SK-MEL-5 (cell line): ENCODE measurements at places on chromosomes 13 and 19. TPM values are rescaled to one million over a fixed set of nuclear protein-coding genes. Genes with fewer than 3 reads are reported as not detected.
A peak's percentile ranks its signal among the peaks of the same experiment; 100 is the strongest.

GRCh38 chr19:58218899-58219298 is 9.8 kb upstream of the ZNF544 start:
- DNase-seq: peak; percentile 38

DNA sequence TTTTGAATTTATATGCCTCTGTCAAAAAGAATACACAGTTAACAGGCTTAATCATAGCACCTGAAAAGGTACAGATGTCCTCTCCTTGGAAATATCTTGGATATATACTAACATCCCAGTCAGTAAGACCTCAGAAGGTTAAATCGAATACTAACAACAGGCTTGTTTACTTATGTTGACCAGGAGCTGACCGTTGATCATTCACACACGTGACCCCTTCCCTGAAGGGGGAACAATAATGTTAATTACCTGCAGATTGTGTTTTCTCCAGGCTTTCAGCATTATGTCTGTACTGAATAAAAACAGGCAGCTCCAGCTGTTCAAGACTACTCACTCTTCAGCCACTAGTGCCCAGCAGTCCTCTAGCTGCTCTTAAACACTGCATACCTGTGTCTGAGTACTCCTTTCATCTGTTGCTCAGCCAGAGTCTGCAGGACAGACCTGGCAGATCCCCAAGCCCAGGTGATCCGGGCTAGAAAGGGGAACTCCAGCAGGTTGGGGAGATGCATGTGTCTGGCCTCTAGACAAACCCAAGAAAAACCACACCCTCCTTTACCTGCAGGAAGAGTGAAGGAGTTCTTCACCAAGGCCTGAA is 163.9 kb downstream of the RNF17 start:
- no peak for DNase-seq

GRCh38 chr19:45637890-45638667 is 1.1 kb downstream of the EML2 start:
- DNase-seq: peak; percentile 41

GRCh38 chr13:49951754-49952535 is 15.8 kb upstream of the SPRYD7 start:
- DNase-seq: no peak

- DNase-seq: peak; percentile 96
These were observed at the start of gene GIPC1 for GRCh38 chr19:14496029-14496833. Gene GIPC1 (minus strand): TSS chr19:14496127. CDS start chr19:14482976, 13,151 bp downstream.

DNA sequence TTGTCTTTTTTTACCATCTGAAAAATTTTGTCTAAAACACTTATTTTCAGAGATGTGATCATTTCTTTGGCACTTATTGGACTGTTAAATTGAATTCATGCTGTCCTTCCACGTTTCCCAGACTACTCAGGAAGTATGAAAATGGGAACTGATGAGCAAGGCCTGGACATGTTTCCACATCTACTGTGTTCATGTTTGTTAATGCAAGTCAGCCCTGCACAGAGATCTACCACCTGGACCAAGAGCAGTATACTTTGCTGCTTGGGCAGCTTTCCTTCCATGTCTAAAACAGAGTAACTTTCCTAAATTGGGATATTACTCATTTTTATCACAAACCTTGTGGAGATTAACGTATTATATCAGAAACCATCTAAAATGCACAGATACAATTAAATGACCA is 687.4 kb downstream of the DIAPH3 start:
- no peak for DNase-seq

DNA sequence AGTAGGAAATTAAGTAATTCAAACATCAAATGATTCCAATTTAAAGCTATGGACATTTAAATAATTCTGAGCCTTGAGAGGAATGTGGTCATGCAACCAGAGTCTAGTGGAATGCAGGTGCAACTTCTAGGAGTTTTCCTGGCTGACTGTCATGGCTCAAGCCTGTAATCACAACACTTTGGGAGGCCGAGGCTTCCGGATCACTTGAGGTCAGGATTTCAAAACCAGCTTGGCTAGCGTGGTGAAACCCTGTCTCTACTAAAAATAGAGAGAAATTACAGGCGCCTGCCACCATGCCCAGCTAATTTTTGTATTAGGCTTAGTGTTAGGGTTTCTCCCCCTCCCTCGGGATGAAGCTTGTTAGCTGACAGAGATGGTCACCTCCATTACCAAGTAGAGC is 6.4 kb downstream of the ZNF808 start:
- no peak for DNase-seq

- no peak for DNase-seq
These were observed 656.6 kb downstream of the UQCRFS1 start for GRCh38 chr19:28556371-28556770.

- DNase-seq: peak; percentile 59
These were observed 3.7 kb upstream of the DOCK9 start for GRCh38 chr13:98981369-98982080.

PPM1N gene
- total RNA-seq: 0.74 and 1.9 TPM in 2 replicates

KLHL26 gene
- total RNA-seq: 0.77 and 1.3 TPM in 2 replicates

OR4F17 gene
- not detected in 2 replicates for total RNA-seq

IGSF23 gene
- not detected in 2 replicates for total RNA-seq

LRRC25 gene
- not detected in 2 replicates for total RNA-seq

VSTM2B gene
- total RNA-seq: not detected in 2 replicates
